ENCODE measurements at places on chromosomes 12 and 14.

- DNase-seq = no peak
Observed at GRCh38 chr12:54680374-54680773, 32.2 kb upstream of the DCD start.

GRCh38 chr12:128961308-128961902 lies 108.1 kb downstream of the GLT1D1 start:
- no peak for DNase-seq

DNA sequence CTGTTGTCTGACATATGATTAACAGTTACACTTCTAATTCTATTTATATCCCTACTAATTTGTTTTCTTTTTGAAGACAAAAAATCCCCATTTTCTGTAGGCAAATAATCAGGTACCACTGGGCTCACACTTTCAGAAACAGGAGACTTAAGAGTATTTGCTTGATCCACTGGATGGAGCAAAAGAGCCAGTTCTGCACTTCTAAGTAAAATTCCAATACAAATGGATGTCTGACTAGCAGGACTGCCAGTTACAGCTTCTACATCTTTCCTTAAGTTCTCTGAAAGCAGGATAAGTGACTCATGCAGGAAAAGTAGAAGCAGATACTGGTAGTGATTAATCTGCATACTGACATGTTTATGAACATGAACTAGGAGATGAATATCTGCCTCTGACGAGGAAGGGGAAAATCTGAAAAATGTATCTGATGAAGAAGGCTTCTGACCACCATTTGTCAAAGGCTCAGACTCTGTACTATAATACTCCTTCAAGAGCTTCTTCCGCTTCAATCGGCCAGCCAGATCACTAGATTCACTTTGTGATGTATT lies 73.8 kb upstream of the ANKS1B start:
- no peak for DNase-seq

DNA sequence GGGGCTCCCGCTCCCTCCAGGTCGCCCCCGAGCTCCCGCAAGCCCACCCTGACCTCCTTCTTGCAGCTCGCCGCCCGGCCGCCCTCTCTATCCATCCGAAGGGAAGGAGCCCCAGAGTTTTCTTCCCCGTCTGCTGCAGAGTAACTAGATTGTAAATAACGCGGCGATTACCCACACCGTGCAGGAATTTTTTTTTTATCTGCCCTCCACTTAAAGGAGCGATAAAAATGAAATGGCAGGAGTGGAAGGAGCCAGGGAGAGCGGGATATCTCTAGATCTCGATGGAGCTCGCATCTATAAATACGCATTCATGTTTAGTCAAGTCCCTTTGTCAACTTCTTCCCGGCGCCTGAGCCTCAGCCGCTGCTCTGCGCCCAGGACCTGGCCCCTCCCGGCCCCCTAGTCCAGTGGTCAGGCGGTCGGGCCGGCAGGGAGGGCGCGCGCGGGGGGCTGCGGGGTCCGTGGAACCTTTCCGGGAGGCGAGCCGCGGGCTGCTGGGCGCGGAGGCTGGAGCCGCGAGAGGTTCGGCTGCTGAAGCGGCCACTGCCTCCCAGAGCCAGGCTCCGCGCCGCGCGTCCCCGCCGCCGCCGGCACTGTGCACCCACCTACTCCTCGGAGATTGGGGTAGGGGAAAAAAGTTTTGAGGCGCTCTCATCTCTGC lies 386.0 kb downstream of the BCAT1 start:
- no peak for DNase-seq

GRCh38 chr12:85823436-85824180 lies 12.6 kb downstream of the RASSF9 start:
- DNase-seq = no peak
